ENCODE measurements at places on chromosomes 13 and 19. TPM values are rescaled to one million over a fixed set of nuclear protein-coding genes. Genes with fewer than 3 reads are reported as not detected.

MCF2L gene
- total RNA-seq = 8.0 TPM

FOXA3 gene
- total RNA-seq = not detected

TNFSF11 gene
- total RNA-seq = 0.33 TPM

PLK5 gene
- total RNA-seq = not detected

TEX101 gene
- not detected for total RNA-seq

FOSB gene
- total RNA-seq = 0.33 TPM

SIGLEC10 gene
- not detected for total RNA-seq

KLK10 gene
- not detected for total RNA-seq

MEX3D gene
- 27.6 TPM for total RNA-seq

ZNF17 gene
- total RNA-seq = 11.7 TPM

GARIN5B gene
- total RNA-seq = not detected

- peak; percentile 72 for DNase-seq
These were observed 112.8 kb downstream of the POSTN start for GRCh38 chr13:37485756-37486155.

DNA sequence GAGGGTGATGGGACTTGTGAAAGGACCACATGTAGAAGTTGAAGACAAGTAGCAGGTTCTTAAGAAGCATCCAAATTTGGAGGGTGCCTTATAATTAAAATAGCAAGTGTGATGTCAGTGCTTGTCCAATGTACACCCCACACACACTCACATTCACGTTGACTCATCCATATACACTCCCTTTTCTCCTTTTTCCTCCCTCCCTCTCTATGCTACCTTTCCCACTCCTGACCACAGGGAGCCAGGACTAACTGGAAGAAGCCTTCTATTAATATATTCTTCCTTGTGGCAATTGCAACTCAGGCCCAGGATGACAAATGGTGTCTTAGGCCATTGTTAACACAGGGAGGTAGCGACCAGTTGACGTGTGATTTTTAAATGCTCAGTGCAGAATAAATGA lies 16.3 kb upstream of the GPR183 start:
- DNase-seq = no peak

DNA sequence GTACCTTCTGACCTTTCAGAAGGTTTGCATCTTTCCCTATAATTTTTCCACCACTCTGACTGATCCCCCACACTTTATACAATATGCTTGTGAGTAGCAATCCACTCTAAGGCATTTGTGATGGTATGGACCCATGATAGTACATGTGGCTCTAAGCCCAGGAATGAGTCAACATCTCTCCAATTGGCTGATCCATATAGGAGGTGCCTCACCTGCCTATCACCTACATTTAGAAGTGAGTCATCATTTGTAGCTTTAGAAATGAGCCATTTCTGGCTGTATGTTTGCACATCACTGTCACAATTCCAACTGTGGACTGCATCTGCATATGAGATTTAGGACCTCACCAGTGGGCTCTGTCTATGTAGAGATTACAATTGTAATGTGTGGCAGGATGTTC lies 133.1 kb upstream of the ZNF91 start:
- no peak for DNase-seq

GRCh38 chr13:111610081-111610480 lies 289.6 kb downstream of the TEX29 start:
- DNase-seq = no peak

DNA sequence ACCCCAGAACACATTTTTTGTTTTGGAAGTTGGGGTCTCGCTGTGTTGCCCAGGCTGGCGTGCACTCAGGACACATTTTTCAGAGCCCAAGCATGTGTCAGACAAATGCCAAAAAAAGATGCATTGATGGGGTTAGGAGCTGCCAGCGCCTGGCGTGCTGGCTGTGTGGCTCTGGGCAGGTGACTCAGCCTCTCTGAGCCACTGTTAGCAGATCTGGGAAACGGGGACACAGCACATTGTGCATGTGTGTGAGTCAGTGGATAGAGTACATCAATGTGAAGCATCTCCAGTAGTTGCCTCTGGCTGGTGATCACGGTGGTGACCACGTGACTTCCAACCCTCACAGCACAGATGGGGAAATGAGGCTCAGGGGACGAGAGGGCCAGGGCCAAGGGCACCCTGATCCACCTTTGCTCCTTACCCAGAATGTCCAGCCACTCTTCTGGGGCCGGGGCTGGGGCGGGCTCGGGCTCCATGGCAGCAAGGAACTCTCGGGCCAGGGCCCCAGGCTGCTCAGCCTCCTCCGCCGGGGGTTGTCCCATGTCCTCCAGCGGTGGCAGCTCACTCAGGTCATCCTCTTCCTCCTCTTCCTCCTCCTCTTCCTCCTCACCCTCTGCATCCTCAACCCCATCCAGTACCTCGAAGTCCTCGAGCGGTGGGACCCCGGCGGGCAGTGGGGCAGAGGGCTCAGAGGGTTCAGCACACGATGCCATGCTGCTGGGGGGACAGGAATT lies 1.9 kb downstream of the FKBP8 start:
- no peak for DNase-seq

- DNase-seq = peak; percentile 28
These were observed 74.6 kb downstream of the GNG7 start for GRCh38 chr19:2627855-2628254.

DNA sequence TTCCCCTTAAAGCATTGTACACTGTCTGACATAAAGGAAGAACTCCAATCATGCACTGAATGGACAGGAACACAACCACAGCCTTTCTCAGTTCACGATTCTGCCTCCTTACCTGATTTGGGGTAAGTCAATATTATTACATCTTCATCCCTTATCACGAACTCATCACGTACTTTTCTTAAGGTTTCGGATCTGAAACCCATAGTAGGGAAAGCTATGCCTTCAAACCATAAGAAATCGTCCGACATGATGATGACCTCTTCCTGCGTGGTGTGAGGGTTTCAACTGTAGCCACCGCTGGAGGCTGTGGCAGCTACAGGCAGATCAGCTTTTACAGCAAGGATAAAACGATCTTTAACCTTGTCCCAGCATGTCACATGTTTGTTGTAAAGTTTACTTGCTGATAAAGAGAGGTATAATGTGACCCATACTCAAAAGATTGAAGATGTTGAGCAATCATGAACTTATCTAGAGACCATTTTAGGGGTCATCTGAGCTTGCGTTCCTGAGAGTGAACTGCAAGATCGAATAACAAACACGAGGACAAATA lies at the start of gene SULT2A1:
Gene SULT2A1, minus strand, starts transcription at position 306 of the 550 bp plus-strand sequence. Its CDS starts 58 bp downstream, at position 248.
- DNase-seq = no peak

GRCh38 chr19:12953799-12954611 lies 3.0 kb downstream of the GADD45GIP1 start:
- DNase-seq = no peak

GRCh38 chr13:103101901-103102300 lies 35.7 kb upstream of the SLC10A2 start:
- no peak for DNase-seq

- DNase-seq = no peak
These were observed 80.8 kb downstream of the SHISA2 start for GRCh38 chr13:25971047-25971446.

DNA sequence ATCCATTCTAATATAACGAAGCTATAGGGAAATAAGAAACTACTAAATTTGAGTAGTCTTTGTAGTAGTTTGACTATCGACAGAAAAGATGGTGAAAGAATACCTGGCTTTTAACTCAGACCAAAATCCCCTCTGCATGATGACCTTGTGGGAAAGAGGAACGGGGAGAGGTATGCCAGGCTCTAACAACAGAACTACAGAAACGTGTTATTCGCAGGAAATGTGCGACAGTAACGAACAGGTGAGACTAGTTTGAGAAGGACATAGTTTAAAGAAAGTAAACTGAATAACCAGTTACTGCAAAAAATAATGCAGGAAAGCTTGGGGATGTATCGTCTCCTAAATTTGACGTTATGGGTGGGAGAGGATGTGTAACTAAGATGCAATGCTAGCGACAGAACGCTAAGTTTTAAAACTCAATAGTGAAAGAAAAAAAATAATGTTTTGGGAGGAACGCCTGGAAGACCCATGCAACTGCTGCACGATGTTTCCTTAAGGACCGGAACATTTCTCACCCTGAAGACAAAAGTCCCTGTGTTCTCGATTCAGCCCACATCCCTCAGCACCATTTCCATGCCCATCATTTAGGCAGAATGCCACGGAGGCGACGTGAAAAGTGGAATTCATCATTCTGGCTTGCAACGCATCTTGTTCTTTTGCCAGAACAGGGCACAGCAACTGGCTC lies 1.6 kb upstream of the RAP2A start:
- no peak for DNase-seq

DNA sequence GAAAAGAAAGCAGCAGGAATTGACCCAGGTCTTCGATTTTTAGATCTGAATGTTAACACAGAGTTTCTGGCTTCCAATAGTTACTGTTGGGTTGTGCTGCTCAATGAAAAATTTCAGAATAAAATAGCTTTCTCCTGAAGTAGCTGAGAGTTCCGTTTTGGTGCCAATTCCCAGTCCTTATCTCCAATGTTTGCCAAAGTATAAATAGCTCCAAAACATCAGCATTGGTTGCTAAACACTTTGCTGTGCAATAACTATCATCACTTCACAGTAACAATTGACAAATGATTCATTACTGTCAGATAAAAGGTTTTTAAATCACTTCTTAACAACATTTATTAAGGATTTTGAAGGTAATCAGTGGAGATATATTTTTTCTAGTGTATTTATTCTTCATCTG lies 446.0 kb downstream of the PCDH20 start:
- no peak for DNase-seq
